ENCODE measurements at places on chromosomes 12 and 14. TPM values are rescaled to one million over a fixed set of nuclear protein-coding genes. Genes with fewer than 3 reads are reported as not detected.

DNA sequence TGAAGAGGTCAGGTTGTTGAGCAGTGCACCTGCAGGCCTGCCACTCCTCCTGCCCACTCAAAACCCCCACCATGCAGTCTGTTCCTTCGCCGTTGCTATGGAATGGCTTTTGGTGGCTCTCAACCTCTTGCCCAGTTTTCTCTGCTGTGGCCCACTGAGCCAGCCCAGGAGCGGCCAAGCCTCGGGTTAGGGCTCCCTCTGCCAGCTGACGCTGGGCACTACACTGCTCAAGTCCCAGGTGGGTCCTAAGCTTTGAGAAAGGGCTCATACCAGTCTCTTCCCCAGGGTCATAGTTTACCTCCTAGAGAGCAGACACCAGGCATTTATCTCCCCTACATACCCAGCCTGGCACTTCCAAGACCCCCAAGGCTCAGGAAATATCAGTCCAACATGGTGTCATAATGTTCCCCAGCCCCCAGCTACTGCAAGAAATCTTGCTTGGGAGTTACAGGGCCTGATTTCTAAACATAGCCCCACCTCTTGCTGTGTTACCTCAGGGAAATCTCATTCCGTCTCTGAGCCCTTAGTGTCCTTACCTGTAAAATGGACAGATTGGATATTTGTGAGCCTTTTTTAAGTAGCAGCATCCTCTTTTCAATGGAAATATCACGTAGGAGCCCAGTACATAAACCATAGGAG lies 59.4 kb downstream of the TSPAN11 start:
- H3K27me3 ChIP-seq: no peaks in the 10 kb centered on the region
- no peak for DNase-seq
- no peaks in the 10 kb centered on the region for H3K36me3 ChIP-seq
- no peak overlapping the region for H3K4me3 ChIP-seq

DNA sequence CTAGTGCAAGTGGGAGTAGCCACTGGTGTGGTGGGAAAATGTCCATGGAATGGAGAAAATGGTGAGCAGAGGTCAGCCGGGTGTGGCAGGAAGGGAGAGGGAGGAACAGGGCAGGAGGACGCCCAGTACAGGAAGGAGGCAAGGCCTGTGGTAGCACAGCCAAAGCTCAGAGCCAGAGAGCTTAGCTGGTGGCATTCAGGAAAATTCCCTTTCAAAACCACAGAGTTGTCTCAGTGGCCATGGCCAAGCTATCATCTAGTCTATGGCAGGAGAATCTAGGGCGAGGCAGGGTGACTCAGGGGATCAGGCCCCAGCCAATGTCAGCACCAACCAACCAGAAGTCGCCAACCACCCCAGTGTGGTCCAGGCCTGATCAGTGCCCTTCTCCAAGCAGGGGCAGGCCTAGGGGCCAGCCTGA lies 67.7 kb upstream of the DDX11 start:
- no peak for DNase-seq
- no peaks in the 10 kb centered on the region for H3K27me3 ChIP-seq
- H3K4me3 ChIP-seq: no peak overlapping the region
- no peaks in the 10 kb centered on the region for H3K36me3 ChIP-seq
- no peak overlapping the region for H3K27ac ChIP-seq

- DNase-seq: no peak
- H3K4me1 ChIP-seq: no peaks in the 10 kb centered on the region
- H3K27me3 ChIP-seq: no peaks in the 10 kb centered on the region
- no peak overlapping the region for H3K27ac ChIP-seq
Observed at GRCh38 chr14:41558490-41558889, 48.2 kb upstream of the LRFN5 start.

- H3K4me1 ChIP-seq: no peaks in the 10 kb centered on the region
- no peaks in the 10 kb centered on the region for H3K27me3 ChIP-seq
- H3K4me3 ChIP-seq: no peak overlapping the region
- no peak for DNase-seq
Observed at GRCh38 chr14:23546450-23547035, 5.0 kb downstream of the ZFHX2 start.

- no peaks in the 10 kb centered on the region for H3K36me3 ChIP-seq
- H3K4me1 ChIP-seq: no peaks in the 10 kb centered on the region
- no peaks in the 10 kb centered on the region for H3K27me3 ChIP-seq
Observed at GRCh38 chr12:99004799-99005466, 359.8 kb downstream of the APAF1 start.

Gene OR10A7
- total RNA-seq: not detected

Data from thoracic aorta (tissue), 2 donors.